ENCODE measurements at places on chromosomes 6 and 20. TPM values are rescaled to one million over a fixed set of nuclear protein-coding genes. Genes with fewer than 3 reads are reported as not detected.

GRCh38 chr6:149750136-149750609, 632 bp downstream of the PCMT1 start:
- DNase-seq = peak; percentile 67

DNA sequence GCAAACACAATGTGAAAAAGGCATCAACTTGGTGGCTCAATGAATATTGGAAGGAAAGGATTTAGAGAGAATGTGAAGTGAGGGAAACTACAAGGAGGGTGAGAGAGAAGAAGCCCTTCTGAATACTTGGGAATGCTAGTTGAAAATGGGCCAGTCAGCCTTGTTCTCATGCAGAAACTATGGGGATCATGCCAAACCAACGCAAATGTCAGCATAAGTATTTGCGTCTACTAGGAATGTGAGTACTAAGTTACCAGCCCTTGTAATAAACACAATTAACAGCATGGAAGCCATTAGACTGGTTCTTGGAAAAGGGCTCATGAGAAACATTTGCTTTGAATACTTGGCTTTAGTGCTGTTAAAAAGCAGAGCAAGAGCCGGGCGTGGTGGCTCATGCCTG, 54.9 kb upstream of the AIG1 start:
- no peak for DNase-seq

Gene UBE2C
- 0.80 TPM for total RNA-seq

GRCh38 chr6:108765495-108765894, 82.7 kb upstream of the ARMC2 start:
- DNase-seq = no peak

- no peak for DNase-seq
Observed at GRCh38 chr20:36875702-36876472, at the start of gene TLDC2. Gene TLDC2 (plus strand): TSS chr20:36876138. CDS start chr20:36876175, 37 bp downstream.

GRCh38 chr6:108164543-108164814, 1.3 kb upstream of the NR2E1 start:
- no peak for DNase-seq

- DNase-seq = no peak
Observed at GRCh38 chr6:75167851-75168250, 38.0 kb downstream of the COL12A1 start.

GRCh38 chr6:151239603-151240035, at the start of gene AKAP12:
Gene AKAP12 (plus strand): TSS chr6:151239967. CDS start chr6:151240563, 596 bp downstream.
- DNase-seq = peak; percentile 71

- DNase-seq = peak; percentile 77
Observed at GRCh38 chr6:36984581-36985416, 1.2 kb downstream of the MTCH1 start.

GRCh38 chr20:36062799-36063198, 91.7 kb upstream of the EPB41L1 start:
- no peak for DNase-seq

Gene MYCT1
- 20.6 TPM for total RNA-seq

Gene TRIM15
- total RNA-seq = not detected

- no peak for DNase-seq
Observed at GRCh38 chr6:97820400-97820799, 537.4 kb upstream of the MMS22L start.

DNA sequence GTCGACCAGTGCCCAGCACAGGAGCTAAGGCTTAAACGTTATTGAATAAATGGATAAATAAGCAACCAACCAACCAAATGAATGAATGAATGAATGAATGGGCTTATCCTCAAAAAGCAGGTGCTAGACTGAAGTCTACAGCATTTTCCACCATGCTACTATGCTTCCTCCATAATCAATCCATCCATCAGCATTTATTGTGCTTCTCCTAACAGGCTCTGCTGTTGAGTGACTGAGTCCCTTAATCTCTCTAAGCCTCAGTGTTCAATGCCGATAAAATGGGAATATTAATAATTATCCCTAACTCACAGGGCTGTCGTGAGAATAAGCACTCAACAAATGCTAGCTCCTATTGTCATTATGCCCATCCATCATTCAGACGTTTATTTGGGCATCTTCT, 4.6 kb upstream of the NOL4L start:
- DNase-seq = no peak

DNA sequence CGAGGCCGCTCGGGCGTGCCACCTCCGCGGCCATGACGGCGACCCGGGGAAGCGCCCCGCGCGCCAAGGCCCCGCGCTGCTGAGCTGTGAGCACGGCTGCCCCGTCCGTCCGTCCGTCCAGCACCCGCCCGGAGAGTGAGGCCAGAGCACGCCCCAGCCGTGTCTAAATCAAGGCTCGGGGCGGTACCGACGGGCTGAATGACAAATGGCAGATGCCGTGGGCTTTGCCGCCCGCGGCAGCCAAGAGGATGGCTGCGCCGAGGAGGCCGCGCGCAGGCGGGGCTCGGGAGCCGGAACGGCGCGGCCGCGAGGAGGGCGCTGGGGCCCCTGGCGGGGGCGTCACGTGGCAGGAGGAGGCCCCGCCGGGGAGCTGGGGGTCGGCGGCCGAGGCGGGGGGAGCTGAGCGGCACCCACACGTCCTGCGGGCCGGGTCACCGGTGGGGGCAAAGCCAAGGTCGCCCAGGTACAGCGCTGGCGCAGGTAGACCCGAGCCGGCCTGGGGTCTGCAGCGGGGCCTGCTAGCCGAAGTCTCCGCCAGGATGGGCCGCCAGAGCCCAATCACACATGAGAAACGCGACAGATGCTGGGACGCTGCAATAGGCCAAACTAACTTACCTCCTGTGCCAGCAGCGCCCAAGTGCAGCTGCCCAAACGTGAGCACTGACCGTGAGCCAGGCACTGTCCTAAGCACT, at the start of gene PLAGL1:
Gene PLAGL1 (minus strand): TSS at position 140 of the 692 bp plus-strand sequence. CDS start 60,123 bp downstream, outside the sequence.
- peak; percentile 77 for DNase-seq

All from sciatic nerve (tissue), 2 donors.